NCI-H345 (cell line): ENCODE measurements at places on chromosomes 7 and 10.
A peak's percentile ranks its signal among the peaks of the same experiment; 100 is the strongest.

- no peak for DNase-seq
These were observed 247.7 kb downstream of the PRKG1 start for GRCh38 chr10:51321980-51322379.

GRCh38 chr7:15175152-15175551 is 272.6 kb upstream of the DGKB start:
- no peak for DNase-seq

DNA sequence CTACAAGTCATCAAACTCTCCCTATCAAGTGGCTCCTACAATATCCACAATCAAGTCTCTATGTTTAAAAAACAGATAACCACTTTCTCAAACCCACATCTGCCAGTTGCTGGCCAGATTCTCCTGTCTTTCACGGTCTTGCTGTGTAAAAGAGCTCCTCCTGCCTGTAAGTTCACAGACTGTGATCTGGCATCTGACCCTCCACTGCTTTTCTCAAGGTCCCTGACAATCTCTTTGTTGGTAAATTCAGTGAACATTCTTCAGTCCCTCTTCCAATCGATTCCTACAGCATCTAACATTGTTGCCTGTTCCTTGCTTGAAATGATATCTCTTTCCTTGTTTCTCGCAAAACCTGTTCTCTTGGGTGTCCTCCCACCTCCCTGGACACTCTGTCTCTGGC is 18.5 kb upstream of the LMOD2 start:
- DNase-seq, result no peak

DNA sequence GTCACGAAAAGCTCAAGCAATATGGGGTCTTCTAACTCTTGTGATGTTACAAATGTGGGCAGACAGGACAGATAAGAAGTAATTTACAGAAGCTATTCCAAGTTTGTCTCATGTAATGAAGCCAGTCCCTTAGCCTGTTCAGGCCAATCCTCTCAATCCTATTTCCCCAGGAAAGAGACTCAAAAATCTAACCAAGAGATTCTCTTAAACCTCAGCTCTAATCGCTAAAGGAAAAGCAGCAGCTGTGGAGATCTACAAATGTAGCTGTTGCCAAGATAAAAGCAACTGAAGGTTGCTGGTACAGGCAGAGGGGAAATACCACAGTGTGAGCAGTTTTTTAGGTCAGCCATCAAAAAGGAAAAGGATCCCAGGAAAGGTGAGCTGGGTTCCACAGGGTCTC is 39.3 kb downstream of the ANK3 start:
- no peak for DNase-seq

GRCh38 chr10:49360271-49361177 is 35.4 kb downstream of the DRGX start:
- peak; percentile 54 for DNase-seq

DNA sequence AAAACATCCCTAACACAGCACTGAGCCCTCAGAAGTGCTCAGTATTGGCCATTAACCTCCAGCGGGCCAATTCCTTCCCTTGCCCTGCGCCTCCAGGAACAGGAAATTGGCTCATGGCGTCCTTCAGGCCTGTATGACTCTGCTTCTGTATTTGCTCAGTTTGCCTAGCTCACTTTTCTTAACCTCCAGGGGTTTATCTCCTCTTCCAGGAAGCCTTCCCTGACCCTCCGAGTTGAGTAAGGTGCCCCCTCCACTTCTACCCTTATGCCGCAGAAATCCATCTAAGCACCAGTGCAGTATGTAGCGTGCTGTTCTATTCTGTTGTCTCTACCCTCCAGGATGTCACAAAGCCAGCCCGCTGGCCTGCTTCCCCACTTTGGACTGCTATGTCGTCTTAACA is 1.1 kb upstream of the SFXN4 start:
- DNase-seq, result no peak

DNA sequence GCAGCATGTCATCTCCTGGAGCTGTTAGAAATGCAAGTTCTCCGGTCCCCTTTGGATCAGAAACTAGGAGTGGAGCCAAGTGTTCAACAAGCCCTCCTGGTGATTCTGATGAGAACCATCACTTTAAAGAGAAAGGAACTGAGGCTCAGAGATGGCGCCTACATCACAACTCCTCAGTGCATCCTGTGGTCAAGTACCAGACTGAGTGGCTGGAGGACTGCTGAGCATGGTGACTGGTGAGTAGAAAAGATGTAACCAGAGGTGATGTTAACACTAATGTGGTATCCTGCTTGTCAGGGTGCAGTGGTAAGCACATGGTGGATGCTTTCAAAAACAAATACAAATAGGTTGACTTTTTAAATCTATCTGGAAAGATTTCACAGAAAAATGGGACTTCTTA is 3.5 kb upstream of the OIT3 start:
- DNase-seq, result peak; percentile 46

DNA sequence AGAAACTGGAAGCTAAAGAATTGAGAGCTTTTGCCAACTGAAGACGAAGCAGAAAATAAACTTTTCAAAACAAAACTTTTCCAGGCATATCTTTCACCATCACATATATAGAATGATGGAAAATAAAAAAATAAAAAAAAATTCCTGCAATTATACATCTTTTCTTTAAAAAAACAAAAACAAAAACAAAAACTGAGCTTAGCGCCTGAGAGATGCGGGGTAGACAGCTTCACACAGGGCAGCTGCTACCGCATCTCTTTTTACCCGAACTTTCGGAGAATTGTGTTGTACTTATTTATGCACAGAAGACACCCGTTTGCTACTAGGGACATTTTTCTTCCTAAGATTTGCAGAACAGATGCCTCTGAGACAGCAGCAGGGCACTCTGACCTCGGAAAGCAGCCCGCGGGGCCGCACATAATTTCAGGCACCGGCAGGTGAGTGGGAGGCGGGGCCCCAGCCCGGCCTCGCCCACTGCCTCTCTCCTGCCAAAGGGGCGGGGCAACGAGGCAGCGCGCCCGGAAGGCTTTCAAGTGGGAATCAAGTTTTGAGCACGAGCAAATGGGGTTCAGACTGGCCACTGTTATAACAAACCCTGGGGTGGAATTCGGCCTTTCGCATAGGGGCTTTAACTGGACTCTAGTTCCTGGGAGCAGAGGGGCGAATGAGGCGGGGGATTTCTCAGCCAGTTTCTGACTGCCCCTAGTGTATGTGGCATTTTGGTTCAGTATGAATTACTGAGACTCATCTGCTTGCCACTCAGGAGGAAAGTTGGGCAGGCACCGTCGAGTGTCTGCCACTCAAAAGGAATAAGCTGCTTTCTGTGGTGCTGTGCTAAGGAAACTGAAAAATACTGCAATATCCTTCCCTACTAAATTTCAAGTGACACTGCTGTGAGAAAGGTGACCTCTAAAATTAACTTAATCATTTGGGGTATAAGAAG is 18.5 kb upstream of the FAM133B start:
- DNase-seq, result peak; percentile 74

DNA sequence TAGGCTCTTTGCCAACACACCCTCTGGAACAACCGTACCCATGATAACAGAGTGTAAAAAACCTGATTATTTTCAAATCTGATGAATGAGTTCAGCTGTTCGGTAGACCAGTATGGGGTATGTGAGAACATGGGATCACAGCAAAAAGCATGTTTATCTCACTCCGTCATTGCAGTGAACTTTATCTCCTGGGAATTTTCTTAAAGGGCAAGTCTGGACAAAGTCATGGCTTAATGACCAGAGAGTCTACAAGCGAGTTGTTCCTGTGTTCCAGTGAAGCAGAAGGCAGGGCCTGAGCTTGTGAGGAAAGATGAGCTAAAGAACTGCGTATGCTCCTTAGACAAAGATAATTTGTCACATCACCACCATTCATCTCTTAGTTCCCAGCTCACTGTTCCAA is 219.7 kb downstream of the TRIL start:
- DNase-seq, result no peak

DNA sequence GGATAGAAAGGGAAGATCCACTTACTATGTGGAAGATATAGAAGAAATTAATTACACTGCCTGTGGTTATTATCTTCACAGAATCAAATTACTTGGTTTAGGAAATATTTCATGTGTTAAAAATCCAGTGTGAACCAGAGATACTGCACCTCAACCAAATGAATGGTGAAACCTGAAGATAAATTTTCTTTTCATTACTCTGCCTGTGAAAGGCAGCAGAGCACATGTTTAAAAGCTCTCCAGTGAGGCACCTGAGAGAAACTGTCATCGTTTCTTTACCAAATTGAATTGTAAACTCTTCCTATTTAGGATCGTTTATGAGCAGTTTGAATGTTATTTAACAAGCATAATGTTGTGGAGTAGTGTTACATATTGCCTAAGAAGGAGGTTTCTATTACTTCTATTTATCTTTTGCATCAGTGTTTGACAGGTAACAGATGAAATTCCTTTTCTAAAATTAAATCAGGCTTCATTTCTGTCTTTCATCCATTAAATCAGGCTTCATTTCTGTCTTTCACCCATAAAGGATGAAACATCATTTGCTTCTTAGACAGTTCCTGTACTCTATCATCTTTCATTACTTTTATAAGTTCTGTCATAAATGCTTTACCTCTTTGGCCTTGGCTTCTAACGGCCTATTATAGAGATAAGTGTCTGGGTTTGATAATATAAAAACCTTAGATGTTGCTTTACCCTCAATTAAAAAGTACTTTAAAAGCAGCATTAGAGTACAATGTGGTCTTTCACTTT is 266.6 kb downstream of the NXPH1 start:
- peak; percentile 12 for DNase-seq

- peak; percentile 31 for DNase-seq
These were observed 575.6 kb downstream of the ARL4A start for GRCh38 chr7:13262929-13263530.

GRCh38 chr7:134885967-134886352 is 100.3 kb upstream of the AGBL3 start:
- no peak for DNase-seq

DNA sequence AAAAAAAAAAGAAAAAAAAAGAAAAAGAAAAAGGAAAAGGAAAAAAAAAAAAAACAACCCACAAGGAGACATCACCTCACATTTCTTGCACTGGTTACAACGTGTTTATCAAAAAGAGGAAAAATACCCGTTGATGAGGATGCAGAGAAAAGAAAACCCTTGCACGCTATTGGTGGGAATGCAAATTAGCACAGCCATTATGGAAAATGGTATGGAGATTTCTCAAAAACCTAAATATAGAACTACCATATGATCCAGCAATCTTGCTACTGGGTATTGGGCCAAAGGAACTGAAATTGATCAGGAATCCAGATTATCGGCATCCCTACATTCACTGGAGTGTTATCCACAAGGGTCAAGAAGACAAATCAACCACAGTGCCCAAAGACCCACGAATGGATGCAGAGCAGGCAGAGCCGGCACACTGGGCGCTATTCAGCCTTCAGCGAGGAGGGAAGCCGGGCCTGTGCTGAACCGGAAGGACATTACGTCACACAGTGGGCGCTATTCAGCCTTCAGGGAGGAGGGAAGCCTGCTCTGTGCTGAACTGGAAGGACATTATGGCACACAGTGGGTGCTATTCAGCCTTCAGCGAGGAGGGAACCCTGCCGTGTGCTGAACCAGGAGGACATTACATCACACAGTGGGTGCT is 258.7 kb downstream of the ZMYND11 start:
- no peak for DNase-seq

DNA sequence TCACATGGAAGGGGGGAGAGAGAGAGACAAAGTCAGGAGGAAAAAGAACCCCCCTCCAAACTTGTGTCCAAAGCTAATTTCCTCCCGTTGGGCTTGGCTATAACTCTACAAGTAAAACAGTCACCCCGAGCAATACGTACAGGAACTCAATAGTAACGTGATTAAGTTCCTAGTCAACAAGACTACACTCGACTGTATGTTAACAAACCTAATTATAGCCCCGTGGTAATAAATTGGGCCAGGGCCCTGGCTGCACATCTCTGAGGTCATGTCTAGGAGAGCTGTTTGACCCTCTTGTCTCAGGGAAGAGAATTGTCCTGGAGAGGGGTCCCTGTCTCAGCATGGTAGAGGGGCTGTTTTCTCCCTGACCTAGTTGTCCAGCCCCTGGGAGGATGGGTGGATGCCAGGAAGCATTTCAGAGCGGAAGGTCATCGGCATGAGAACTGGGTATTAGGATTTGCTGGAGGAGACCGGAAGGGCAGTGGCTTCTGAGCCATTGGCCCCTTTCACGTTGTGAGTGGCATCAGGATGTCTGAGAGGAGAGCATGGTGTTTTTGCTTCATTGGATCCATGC is 60.2 kb upstream of the COMTD1 start:
- no peak for DNase-seq

DNA sequence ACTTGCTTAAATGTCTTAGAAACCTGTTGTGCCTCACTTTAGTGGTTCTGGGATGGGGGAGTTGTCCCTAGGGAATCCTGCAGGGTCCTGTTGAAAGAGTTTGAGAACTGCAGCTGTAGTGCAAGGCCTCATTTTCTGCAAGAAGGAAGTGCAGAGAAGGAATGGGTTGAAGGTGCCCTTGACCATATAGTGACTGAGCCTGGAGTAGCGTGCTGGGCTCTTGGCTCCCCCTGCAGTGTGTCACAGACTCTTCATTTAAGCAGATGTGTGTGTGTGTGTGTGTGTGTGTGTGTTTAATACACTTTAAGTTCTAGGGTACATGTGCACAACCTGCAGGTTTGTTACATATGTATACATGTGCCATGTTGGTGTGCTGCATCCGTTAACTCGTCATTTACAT is 92.2 kb downstream of the GRK5 start:
- no peak for DNase-seq

- no peak for DNase-seq
These were observed 23.3 kb downstream of the CYP17A1 start for GRCh38 chr10:102813734-102814452.

DNA sequence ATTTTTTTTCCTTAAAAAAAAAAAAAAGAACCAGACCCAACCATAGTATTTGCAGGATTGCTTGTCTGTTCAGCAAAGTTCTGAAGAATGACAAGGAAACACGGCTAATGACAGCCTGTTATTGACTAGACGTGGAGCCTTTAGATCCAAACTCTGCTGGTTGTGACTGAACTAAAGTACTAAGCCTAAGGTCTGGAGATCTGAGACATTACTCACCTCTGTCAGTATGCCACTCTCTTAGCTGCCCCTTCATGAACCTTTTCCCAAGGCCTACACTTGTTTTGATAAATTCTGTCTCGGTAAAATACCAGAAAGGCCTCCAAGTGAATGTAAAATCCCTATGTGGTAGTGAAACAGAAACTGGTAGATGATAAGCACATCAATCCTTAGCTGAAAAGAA is 101.0 kb downstream of the CABCOCO1 start:
- no peak for DNase-seq

DNA sequence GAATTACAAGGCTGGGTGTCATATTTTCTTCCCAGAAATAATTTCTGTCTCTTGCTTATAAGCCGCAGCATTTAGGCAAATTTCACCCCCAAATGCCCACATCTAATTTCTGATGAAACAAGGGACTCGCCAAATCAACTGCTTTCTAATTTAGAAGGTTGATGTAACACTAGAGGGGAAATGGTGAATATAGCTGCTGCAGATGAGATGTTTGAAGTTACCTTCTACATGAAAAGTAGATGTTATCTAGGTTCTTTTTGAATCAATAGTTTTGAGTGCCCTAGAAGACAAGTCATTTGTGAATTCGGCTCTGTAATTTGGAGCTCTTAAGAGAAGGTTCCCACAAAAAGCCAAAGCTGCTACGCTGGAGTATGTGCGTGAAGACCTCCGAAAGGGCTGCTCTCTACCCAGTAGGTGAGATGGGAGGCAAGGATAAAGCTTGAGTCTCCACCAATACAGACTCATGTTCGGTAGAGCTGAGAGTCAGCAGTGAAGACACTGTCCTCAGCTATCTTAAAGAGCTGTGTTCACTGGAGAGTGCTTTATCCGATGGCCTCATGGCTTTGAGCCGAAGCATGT is 99.5 kb downstream of the FANK1 start:
- no peak for DNase-seq

GRCh38 chr7:148962823-148963582 is 65.3 kb downstream of the PDIA4 start:
- peak; percentile 74 for DNase-seq
